ENCODE measurements at places on chromosomes 2 and 18.

DNA sequence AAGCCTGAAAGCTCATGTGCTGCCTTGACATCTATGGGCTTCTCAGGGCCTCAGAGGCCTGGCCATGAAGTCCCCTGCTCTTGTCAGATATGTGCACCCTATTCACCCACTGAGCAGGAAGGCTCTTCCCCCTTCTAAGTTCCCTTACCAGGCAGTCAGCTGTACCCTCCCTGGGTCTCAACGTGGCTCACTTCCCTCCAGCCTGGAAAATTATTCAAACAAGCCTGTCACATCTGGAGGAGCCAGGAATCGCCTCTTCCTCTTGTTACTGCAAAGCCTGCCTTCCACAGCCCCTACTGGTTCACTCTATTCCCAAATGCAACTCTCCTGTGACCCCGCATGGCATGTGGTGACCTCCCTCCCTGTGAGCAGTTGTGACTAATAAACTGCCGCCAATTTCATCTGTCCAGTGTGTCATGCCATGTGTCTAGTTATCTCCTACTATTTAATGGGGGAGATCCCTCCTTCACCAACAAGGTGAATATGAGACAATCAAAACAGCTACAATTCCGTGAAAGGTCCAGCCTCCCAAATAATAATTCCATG is 8.4 kb upstream of the SERPINB8 start:
- no peak for DNase-seq

GRCh38 chr2:174561283-174561971 is 36.2 kb downstream of the WIPF1 start:
- no peak for DNase-seq

GRCh38 chr18:39705362-39705761 is 2139.8 kb upstream of the CELF4 start:
- no peak for DNase-seq

GRCh38 chr2:202056611-202057010 is 16.4 kb upstream of the KIAA2012 start:
- DNase-seq = no peak

- DNase-seq = no peak
Measured at GRCh38 chr2:60821587-60822302, 59.6 kb upstream of the REL start.

DNA sequence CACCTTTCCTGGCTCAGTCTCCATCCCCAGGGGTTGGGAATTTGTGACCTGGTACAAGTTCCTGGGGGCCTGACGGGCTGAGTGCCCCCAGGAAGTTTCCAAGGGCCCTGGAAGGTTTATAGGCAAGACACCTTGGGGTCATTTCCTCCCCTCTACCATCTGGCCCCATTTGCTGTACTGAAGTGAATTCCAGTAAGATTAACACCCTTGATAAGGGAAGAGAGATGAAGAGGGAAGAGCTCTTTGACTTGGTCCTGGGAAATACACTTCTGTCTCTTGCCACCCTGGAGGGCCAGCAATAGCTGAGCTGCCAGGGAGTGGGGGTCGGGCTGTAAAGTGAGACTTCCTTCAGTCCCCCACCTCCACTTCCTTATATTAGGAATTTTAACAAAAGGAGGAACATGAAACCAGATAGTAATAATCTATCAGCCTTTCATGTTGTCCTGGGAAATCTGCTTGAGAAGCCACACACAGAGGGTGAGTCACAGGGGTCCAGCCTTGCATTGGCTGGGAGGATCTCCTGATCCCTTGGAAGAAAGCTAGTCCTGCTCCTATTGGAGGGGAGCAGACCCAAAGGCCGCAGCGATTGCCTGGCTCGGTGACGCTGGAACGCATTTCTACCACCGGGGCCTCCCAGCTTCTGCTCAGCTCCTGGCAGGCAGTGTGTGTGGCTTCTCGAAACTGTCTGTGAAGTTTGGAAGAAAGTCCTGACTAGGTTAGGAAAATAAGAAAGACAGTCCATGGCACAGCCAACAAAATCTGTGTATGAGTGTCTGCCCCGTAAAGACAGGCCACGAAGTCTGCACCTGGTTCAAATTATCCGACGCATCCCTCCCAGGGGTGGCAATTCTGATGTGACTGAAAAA is 87.3 kb downstream of the ACAA2 start:
- peak; percentile 40 for DNase-seq

DNA sequence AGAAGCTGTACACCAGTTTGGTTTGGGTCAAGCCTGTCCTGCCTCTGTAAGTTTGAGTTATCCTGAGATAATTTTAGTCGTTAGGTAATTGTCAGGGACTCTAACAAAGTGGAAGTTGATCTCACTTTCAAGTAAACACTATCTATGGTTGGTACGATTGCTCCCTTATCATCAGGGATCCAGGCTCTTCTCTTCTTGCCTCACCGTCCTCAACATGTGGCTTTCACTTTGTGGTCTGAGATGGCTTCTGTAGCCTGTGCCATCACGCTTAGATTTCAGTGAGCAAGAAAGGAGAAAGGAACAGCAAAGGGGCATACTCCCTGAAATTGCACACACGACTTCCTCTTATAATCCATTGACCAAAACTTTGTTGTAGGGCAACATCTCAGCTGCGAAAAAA is 115.6 kb downstream of the CTAGE1 start:
- no peak for DNase-seq

- no peak for DNase-seq
Measured at GRCh38 chr2:48756289-48756688, 765 bp upstream of the LHCGR start.

DNA sequence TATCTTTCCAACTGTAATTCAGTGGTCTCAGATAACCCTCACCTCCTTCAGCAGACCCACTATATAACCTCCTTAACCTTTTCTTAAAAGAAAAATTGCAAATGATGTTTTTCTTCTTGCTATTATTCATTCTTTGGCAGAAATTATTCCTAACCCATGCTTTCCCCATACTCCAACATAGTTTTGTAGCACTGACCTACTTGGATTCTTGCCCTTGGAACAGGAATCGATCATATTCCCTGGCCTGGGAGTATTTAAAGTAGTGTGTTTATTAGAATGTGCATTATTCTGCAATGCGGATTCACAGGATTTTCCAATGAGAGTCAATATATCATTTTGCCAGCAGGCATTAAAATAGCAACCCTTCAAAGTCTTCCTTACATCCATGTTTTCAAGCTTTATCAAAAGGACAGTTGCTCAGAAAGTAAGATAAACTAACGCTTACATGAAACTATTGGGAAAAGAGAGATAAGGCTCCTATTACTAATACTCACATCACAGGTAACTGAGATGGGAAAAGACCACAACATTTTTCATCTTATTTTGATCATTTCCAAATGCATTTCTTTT is 37.4 kb downstream of the CHN1 start:
- no peak for DNase-seq

DNA sequence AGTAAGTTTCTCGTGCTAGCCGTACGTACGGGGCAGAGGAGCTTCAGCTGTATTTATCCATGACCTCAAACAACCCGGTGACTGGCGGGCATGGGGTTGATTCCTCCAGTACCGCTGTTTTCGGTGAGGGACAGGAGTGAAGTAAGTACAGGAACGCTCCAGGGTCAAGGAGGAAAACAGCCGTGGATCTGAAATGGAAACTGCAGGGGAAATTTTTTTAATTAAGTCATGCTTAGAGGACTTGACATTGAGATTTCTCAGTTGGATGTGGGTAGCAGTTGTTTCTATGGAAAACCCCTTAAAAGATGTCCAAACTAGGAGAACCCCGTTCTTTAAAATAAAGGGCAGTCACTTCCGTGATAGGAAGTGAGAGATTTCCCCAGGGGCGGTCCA is 1.2 kb downstream of the RAB12 start:
- no peak for DNase-seq

DNA sequence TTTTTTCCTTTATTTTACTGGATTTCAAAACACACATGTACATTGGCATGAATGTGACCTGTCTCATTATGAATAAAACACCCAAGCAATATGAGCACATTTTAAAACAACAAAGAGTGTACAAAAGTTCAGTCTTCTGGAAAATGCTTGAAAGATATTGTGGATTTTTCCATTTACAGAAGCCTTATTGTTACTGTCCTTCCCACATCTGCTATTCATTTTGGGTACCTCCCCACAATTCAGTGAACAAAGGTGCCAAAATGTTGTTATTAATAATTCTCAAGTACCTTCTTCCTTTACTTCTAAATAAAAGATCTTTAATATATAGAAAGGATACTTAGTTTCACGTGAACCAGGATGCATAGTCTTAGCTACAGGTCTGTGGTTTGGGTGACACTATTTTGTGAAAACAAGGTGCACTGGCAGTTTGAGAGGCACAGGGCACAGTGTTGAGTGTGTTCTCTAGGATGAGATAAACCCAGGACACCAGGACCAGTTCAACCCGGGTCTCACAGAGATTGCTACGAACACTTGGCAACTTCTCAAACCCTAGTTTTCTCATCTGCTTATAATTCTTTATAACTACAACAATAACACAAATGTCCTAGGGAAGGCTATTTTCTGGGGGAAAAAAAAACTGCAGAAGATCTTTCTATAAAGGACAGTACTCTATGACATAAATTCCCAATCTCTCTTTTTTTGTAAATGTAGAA is 84.5 kb upstream of the GALNT5 start:
- no peak for DNase-seq

DNA sequence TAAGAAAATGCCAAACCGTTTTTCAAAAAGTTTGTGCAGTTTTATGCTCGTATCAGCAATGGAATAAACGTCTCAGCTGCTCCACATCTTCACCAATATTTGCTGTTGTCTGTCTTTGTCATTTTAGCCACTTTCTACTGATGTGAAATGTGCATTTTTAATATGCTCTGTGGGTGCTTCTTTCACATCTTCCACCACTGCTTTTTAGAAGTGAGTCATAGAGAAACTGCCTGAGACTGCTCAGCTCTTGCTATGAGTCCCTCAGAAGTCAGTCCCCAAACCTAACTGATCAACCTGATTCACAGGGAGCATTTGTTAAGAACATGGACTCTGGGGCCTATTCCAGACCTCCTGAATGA is 41.0 kb upstream of the EPC2 start:
- no peak for DNase-seq

GRCh38 chr2:63981702-63982103 is 37.5 kb downstream of the VPS54 start:
- no peak for DNase-seq

DNA sequence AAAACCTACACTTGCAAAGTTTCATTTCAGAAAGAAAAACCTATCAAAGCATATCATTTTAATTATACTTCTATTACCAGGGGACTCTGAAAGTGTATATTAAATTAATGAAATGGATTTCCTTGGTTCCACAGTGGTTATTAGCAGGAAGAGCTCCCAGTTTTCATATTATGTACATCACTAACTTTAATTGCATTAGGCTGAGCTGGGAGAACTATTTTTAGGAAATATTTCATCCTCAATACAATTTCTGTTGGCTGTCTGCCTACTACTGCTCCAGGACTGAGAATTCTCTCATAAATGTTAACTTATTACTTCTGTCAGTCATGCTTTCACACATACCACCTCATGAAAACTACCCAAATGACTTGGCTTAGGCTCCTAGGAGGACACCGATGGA is 301.4 kb downstream of the CMPK2 start:
- DNase-seq = no peak

- no peak for DNase-seq
Measured at GRCh38 chr18:27181726-27182125, 3.4 kb downstream of the CHST9 start.

GRCh38 chr2:199973703-199974102 is 18.3 kb downstream of the MAIP1 start:
- no peak for DNase-seq

DNA sequence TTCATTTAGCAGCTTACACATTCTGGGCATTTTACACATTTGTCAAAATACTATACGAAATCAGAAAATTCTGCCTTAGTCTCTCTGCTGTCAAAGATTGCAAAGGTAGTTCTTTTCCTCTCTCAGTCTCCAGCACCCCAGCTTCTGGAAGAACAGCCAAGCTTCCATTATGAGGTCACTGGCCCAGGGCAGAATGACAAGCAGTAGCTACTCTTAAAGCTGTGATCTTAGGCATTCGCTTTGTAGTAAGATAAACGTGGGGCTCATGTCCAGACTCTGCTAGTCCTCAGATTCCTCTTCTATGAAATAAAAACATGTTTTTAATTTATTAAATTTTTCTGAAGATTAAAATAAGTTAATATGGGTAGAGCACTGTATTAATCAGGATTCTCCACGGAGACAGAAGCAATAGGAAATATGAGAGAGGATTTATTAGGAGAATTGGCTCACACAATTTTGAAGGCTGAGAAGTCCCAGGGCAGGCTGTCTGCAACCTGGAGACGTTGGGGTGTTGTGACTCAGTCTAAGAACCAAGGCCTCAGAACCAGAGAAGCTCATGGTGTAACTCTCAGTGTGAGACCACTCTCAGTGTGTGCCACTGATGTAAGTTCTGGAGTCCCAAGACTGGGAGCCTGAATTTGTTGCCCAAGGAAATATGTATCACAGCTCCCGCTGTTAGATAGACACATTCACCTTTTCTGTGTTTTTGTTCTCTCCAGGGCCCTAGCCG is 201.2 kb downstream of the CMPK2 start:
- DNase-seq = no peak

- no peak for DNase-seq
Measured at GRCh38 chr2:7639476-7639875, 722.3 kb downstream of the RNF144A start.

DNA sequence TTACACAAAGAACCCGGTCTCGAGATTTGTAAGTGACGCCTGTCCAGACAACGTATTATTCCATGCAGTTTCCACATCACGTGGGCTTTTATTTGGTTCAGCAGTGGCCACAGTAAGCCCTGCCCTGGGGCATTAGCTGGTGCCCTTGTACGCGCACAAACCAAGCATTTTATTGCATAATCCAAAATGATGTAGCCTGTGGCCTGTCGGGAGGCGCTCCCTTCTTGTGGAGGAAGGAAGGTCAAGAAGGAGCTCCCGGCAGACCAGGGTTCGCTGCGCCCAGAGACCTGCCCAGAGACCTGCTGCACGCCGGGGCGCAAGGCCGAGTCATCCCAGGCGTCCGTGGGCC is 179.6 kb upstream of the ALKAL2 start:
- DNase-seq = no peak

GRCh38 chr2:219906114-219907010 is 278.9 kb downstream of the SLC4A3 start:
- DNase-seq = no peak

DNA sequence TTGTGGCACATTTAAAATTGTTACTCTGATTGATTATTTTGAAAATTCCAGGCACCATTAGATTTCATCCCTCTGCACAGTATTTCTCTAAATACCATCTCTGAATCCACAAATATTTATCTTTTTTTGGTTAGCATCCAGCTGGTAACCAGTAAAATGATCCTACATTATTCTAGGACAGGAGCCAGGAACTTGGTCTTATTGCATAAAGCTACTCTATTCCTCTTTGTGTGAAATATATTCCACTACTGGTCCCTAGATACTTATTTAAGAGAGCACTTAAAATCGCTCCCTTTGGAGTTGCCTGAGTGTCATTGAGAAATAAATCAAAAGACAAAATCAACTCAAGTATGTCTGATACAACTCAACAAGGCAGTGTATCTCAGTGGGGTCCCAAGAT is 7.4 kb upstream of the MBOAT2 start:
- DNase-seq = no peak

Measured in H54 (cell line).